ENCODE measurements at places on chromosomes 6 and 20. TPM values are rescaled to one million over a fixed set of nuclear protein-coding genes. Genes with fewer than 3 reads are reported as not detected.

DNA sequence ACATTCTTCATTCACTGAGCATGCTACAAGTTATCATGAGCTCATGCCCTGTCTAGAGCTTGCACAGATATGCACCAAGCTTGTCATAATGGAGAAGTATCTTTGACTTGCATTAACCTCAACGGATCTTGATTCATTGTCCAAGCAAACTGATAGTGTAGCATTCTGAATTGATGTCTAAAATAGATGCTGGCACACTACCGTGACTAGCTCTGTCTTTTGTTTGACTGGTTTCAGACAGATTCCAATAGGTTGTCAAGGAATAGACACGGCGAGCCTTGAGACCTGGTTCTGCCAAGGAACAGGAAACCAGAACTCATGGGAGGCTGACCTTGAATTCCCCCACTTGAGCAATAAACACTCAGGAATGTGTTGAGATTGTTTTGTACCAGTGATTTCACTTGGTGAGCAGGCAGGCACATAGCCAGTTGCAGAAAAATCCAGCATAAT lies 1153.1 kb upstream of the GJE1 start:
- DNase-seq: peak; percentile 16

GRCh38 chr20:51184289-51184688 lies 161.4 kb upstream of the KCNG1 start:
- no peak for DNase-seq

GRCh38 chr6:87826424-87826823 lies 124.4 kb upstream of the AKIRIN2 start:
- DNase-seq: no peak

DNA sequence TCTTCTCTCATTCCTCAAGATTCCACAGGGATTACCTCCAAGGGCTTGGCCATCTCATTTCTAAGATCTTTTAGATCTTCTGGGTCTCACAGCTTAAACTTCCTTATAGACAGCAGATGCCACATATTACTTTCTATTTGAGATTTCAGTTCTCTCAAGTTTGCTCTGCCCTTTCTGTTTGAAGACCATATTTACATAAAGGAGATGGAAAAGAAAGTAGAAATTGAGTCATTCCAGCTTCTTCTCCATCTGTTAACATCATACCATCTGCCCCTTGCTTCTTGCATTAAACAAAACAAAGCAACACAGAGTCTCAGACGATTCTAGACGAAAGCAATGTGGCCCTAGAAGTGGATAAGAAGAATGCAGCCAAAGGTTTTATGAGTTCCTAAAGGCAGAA lies 203.4 kb downstream of the TTLL2 start:
- no peak for DNase-seq

- no peak for DNase-seq
Observed at GRCh38 chr6:50007819-50008218, 14.0 kb downstream of the DEFB110 start.

DNA sequence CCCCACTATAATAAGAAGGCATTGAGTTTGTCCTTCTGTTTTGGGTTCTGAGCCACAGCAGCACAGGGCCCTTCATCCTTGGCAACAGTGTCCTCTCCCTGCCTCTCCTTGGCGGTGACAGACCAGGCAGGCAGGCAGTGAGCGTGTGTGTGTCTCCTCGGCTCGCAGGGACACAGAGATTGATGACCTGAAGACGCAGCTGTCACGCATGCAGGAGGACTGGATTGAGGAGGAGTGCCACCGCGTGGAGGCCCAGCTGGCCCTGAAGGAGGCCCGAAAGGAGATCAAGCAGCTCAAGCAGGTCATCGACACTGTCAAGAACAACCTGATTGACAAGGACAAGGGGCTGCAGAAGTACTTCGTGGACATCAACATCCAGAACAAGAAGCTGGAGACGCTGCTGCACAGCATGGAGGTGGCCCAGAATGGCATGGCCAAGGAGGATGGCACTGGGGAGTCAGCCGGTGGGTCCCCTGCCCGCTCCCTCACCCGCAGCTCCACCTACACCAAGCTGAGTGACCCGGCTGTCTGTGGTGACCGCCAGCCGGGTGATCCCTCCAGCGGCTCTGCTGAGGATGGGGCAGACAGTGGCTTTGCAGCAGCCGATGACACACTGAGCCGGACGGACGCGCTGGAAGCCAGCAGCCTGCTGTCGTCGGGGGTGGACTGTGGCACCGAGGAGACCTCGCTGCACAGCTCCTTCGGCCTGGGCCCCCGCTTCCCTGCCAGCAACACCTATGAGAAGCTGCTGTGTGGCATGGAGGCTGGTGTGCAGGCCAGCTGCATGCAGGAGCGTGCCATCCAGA lies 24.0 kb downstream of the SDCBP2 start:
- no peak for DNase-seq

DNA sequence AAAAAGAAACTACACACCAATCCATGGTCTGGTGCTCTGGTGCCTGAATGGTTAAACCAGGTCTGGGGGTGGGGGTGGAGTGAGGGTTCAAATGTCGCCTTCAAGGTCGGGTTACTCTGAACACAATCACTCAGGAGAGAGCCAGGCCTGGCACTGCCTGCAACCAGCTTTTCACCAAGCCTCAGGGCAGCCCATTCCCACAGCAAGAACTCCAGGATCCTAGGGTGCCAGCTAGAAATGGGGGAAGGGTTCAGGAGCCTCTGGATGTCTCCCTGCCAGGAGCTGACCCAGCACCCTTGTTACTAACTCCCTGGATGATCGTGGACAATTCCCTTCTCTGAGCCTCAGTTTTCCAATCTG lies 6.7 kb downstream of the SDC4 start:
- no peak for DNase-seq

DNA sequence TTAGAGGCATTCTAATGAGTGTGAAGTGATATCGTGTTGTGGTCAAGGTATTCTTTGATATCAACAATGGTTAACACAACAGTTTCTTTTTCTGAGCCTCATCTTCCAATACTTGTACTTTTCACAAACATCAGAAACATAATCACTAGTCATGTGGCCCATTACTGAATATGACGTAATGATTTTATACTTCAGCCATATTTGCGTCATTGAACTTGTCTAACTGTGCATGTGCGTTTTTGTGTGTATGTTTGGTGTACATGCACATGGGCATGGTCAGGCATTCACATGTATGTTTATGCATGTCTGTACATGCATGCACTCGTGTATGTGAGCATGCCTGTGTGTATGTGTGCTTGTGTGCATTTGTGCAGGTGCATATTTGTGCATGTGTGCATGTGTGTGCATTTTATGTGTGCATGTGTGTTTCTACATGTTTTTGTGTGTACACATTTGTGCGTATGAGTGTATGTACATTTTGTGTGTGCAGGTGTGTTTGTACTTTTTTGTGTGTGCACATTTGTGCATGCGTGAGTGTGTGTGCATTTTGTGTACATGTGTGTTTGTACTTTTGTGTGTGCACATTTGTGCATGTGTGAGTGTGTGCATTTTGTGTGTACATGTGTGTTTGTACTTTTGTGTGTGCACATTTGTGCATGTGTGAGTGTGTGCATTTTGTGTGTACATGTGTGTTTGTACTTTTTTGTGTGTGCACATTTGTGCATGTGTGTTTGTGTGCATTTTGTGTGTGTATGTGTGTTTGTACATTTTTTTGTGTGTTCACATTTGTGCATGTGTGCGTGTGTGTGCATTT lies 29.4 kb downstream of the PRR18 start:
- no peak for DNase-seq

GRCh38 chr20:49279677-49280462 lies 2.0 kb upstream of the ZNFX1 start:
- DNase-seq: no peak

GRCh38 chr6:22917344-22917743 lies 348.0 kb downstream of the HDGFL1 start:
- no peak for DNase-seq

DNA sequence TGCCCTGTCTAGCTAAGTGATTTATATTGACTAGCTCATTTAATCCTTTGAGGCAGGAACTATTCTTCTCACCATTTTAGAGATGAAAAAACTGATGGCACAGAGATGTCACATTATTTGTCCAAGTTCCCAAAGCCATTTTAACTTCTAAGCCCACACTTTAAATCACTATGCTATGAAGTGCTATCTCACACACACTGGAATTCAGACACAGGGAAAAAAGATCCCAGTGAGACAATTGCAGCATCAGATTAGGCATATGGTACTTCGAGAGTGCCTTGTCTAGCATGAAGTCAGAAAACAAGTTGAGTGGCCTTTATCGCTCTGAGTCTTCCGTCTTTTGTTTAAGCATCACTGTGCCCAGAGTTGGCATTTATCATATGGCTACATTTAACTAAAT lies 54.1 kb upstream of the PDE7B start:
- DNase-seq: no peak

- peak; percentile 83 for DNase-seq
Observed at GRCh38 chr20:34536798-34537394, 20.7 kb downstream of the DYNLRB1 start.

DNA sequence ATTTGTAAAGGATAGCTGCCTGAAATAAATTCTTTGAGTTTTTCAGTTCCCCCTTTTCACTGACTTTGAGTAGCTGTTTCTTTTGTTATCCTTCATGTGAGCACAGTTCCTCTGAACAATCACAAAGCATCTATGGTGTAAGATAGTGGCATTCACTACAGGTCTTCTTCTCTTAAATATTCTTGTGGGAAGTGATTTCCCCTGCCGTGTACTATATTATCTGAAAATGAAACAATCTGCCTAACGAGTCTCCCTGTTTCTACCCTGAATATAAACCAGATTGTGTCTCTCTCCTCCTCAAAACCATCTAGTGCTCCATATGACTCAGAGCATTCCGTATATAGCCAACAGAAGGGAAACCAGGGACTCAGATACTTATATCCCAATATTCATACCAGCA lies 380.1 kb upstream of the SOX4 start:
- no peak for DNase-seq

GRCh38 chr6:144062786-144063185 lies 32.6 kb downstream of the SF3B5 start:
- DNase-seq: no peak

- DNase-seq: no peak
Observed at GRCh38 chr6:10429638-10430427, 15.0 kb upstream of the TFAP2A start.

GRCh38 chr20:16445482-16445881 lies 127.8 kb downstream of the KIF16B start:
- DNase-seq: no peak

DNA sequence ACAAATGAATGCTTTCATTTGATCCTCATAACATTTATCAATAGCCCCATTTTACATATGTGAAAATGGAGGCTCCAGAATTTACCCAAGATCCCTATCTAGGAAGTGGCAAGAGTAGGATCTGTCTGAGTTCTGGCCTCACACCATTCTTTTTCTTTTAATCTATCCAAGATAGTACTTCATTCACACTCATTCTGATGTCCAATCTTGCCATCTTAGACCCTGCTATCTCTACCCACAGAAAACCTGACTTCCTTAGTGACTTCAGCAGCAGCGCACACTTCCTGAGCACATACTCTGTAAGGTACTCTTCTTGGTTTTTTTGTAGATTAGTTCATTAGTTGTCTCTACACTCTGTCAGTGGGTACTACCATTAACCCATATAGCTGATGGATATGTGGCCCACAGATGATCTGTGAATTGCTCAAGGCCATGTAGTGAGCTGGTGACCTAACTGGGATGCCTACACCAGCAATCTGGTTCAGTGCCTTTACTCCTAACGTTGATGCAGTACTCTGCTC lies 36.3 kb downstream of the COX4I2 start:
- no peak for DNase-seq

- no peak for DNase-seq
Observed at GRCh38 chr20:8372824-8373380, 240.8 kb downstream of the PLCB1 start.

DNA sequence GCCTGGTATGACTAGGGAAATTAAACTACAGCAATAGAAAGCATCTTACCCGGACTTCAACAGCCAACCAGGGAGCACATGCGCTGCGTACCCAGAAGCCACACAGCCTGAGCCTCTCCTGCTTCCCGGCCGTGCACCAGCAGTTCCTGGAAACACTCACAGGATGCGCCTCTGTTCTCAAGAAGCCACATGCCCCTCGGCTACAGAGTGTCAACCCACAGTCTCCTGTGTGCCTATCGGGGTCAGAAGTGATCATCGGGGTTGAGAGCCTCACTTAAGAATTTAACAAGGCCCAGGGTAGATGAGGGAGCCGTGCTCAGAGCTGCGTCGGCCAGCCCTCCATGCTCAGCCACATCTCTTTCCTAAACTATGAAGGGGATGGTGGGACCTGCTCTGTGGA lies 147.2 kb upstream of the GGTLC1 start:
- no peak for DNase-seq

DNA sequence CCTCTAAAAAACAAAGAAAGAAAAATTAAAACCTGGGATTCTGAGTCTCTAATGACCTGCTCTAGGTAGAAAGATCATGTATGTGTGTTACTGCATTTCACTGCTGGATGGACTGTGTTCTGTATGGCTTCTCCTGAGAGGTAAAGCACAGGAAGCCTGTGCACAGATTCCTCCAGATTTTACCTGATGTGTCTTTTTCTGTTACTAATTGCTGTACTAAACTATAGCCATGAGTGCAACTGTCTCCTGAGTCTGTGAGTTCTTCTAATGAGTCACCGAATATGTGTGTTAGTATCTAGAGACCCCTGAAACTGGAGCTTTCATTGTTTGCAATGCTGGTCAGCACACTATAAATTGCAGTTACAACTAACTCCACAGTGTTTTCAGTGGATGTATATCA lies 270.8 kb downstream of the CDKAL1 start:
- DNase-seq: no peak

GRCh38 chr6:4568138-4568537 lies 208.1 kb upstream of the CDYL start:
- no peak for DNase-seq

DNA sequence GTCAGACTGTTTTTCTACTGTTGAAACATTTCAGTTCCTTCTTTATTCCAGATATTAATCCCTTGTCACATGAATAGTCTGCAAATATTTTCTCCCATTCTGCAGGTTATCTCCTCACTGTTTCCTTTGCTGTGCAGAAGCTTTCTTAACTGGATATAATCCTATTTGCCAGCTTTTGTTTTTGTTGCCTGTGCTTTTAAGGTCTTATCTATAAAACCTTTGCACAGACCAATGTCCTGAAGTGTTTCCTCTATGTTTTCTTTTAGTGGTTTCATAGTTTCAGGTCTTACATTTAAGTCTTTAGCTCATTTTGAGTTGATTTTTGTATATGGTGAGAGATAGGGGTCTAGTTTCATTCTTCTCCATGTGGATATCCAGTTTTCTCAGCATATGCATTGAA lies 19.2 kb downstream of the NCOA6 start:
- no peak for DNase-seq

DNA sequence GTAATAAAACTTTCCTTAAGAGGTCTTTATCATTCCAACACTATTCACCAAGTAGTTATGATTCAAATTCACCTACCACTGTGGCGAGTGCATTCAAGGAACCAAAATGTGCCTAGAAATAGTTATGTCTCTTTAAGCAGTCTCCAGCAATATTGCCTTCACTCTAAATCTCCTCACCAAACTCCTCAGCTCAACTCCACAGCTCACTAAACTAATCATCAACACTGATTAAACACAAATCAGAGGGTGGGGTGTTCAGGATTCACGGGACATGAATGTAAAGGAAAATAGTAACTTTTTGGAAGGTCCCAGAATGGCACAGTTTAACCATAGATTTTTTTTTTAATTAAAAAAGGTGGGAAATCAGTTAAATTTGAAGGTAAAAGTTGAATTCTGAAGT lies 70.5 kb upstream of the THEMIS start:
- DNase-seq: no peak

Gene MCCD1
- not detected for total RNA-seq

Gene C20orf204
- total RNA-seq: 0.35 TPM

Gene TLDC2
- total RNA-seq: not detected

Gene CDH4
- not detected for total RNA-seq

Gene TMEM151B
- not detected for total RNA-seq

Gene CLVS2
- total RNA-seq: 0.12 TPM

Gene SLC18B1
- total RNA-seq: 3.3 TPM
